ENCODE measurements at places on chromosomes 5 and 9.

- DNase-seq = no peak
Measured at GRCh38 chr5:31464081-31464480, 67.8 kb downstream of the DROSHA start.

DNA sequence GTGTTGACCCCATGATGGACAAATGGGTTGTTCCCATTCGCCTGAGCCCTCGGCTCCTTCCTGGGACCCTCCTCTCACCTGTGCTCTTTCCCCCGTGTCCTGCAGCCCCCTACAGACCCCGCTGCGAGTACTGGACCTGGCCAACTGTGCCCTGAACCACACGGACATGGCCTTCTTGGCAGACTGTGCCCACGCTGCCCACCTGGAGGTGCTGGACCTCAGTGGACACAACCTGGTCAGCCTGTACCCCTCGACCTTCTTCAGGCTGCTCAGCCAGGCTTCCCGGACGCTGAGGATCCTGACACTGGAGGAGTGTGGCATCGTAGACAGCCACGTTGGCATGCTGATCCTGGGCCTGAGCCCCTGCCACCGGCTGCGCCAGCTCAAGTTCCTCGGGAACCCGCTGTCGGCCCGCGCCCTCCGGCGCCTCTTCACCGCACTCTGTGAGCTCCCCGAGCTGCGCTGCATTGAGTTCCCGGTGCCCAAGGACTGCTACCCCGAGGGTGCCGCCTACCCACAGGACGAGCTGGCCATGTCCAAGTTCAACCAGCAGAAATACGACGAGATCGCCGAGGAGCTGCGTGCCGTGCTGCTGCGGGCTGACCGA is 3.4 kb downstream of the LRRC14B start:
- DNase-seq = no peak

GRCh38 chr5:68433923-68434879 is 218.6 kb downstream of the PIK3R1 start:
- no peak for DNase-seq

DNA sequence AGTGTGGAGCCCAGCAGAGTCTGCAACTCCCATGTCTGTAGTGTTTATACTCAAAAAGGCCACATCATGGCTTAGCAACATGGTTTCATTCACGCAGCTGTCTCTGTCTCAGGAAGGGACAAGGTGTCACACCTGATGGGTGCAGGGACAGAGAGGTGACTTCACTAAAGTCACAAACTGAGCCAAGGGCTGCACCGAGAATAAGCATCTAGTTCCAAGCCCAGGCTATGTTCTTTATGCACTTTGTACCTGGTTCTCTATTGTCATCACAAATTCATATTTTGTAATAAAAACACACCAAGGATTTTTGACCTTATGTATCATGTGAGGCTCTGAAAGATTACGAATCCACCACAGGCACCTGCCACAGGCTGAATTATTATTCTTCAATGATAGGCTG is 64.9 kb upstream of the STK32A start:
- no peak for DNase-seq

DNA sequence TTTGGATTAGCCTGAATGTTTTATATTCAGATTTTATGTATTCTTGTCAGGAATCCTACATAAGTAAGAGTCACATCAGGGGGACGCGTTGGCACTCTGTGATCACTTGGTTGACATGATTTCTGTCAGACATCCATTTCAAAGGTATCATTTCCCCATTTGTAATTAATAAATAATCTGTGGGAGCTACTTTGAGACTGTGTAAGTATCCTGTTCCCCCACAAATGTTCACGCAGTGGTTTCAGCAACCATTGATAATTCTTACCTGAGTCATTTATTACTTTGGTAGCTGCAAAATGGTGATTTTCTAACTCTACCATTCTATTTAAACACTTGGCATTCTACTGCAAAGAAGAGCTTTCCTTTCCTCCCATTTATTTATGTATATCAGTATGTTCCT is 56.9 kb upstream of the TBC1D2 start:
- no peak for DNase-seq

DNA sequence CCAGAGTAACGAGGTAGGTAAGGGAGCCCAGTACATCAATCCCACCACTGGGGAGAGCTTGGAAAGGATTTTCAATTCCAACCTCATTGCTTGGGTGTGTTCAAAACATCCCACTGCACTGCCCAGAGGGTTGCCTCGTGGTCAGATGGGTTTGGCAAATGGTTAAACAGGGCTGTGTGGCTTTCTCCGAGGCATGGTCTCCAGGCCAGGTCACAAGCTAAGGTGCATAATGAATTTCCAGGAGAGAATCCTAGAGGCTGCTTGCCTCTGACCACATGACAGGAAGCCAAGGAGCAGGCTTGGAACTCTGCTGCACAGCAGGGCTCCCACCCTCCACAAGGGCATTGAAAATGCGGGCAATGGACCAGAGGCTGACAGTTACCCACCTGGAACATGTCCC is 51.6 kb downstream of the DAP start:
- DNase-seq = no peak

GRCh38 chr5:138336952-138337684 is 948 bp upstream of the FAM53C start:
- no peak for DNase-seq

DNA sequence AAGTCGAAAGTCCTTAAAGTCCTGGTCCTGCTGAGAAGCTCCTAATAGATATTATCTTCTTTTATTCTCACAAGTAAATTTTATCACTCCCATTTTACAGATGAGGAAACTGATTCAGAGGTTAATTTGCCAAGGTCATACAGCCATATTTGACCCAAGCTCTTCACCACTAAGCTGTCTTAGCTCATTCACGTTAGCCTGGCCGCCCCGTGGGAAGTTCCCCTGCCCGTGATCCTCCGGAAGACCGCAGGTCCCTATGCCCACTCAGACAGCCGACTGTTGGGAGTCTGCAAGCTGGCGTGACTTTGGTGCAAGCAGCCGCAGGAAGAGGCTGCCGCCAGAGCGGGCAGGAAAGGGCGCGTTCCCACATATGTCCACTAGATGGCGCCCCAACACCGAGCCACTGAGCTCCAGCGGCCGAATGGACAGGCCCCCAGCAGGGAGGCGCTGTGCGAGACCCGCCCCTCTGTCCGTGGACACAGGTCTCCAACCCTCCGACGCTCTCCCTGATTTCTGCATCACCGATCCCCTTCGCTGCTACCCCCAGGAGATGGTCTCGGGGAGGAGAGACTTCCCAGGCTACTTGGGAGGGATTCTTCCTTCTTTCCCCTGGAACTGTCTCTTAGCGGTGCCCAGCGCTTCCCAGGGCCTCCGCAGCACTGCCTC is 10.0 kb upstream of the ARAP3 start:
- DNase-seq = peak; percentile 60

- DNase-seq = no peak
Measured at GRCh38 chr5:141127305-141127704, 5.7 kb downstream of the PCDHB4 start.

DNA sequence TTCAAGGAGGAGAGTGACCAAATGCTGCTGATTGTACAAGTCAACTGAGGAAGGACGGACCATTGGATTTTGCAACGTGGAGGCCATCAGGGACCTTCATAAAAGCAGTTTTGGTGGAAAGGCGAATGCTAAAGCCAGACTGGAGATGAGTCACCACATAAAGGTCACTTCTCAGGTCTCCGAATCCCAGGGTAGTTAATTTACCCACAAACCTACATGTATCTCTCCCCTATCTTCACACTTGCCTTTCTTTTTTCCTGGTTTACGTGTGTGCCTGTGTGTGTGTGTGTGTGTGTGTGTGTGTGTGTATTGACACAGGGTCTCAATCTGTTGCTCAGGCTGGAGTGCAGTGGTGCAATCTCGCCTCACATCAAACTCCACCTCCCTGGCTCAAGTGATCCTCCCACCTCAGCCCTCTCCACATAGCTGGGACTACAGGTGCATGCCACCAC is 4.6 kb upstream of the CTNNA1 start:
- DNase-seq = no peak

DNA sequence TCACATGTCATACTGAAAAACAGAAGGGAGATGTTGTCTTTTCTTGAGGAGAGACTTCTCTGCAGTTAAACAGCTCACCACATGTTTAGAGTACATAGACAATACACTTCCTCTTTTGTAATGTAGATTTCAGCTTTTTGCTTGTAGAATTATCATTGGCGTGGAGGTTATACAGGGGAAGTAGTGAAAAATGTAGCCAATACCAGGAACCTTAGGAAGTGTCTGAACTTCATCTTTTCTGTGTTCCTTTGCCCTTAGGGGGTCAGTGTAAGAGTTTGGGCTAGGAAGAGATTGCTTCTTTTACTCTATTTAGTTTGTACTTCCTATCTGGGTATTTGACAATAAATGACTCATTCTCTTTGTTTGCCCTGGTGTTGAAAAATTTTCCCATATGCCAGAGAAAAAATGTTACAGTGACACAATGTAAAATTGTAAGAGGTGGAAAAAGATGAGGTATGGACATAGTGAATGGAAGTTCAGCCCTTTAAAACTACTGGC is 21.0 kb upstream of the CDKN2B start:
- DNase-seq = no peak

GRCh38 chr5:60243713-60244112 is 350.2 kb upstream of the PDE4D start:
- DNase-seq = no peak

DNA sequence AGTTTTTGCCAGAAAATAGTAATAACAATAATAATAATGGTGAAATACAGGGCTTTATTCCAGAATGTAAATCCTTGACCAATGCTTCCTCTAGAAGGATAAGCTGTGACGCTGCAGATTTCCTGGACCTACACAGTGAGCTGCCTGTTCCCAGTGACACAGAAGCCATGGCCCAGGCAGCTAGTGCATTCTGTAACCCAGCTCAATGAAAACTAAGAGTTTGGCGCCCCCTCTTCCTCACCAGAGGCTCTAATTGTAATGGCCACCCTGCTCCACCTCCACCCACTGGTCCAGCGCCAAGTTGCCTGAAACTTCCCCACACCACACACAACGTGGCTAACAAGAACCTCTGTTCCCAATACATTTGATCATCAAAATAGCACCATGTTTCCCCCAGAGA is 248.1 kb downstream of the CETN3 start:
- no peak for DNase-seq

GRCh38 chr5:151772846-151773561 is 1.2 kb downstream of the G3BP1 start:
- no peak for DNase-seq

DNA sequence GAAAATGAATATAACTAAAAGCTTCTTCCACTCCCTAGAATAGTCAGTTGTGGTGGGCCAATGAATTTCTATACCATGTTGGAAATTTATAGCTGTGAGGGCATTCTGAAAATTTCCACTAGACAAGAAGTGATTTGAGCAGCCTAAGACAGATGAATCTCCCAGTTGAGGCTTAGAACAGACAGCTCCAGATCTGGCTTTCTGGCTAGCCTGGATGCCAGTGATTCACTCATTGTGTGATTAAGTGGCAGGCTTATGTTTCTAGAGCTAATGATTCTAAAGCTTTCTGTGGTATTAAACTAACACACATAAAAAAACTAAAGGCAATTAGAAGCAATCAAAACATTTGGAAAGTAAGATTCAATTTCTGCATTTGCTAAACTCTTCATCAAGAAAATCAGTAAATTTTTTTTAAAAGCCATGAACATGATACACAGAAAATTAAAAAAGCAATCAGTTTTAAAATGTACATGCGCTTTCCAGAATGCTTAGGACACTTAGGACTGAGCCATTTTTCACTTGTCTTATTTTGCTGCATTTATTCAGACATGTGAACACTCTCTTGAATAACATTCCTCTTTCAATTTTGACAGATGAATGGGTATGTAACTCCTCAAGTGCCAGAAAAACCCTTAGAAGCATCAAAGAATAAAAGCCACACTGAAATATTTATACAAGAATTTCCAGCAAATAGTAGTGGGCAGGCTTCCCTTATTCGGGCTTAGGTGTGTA is 100.5 kb upstream of the GNAQ start:
- DNase-seq = no peak

Measured in NCI-H187 (cell line).